T follicular helper cell (primary cell): ENCODE measurements at places on chromosomes 4 and X.

DNA sequence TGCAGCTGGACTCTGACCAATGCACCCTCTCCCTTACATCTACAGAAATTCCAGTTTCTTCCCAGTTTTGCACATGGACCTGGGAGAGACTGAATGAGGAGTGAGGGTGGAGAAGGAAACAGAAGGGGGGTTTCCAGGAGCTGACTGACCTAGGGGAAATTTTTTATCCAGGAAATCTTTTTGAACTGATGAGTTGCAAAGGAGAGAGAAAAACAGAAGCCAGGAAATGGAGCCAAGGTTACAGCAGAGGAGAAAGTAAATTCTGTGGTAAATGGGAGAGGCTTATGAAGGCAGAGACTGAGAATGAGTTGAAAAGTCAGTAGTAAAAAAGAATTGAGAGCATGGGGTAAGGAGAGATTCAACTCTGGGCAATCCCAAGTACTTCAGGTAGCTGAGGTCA is 192.8 kb downstream of the SMIM20 start:
- DNase-seq = no peak

DNA sequence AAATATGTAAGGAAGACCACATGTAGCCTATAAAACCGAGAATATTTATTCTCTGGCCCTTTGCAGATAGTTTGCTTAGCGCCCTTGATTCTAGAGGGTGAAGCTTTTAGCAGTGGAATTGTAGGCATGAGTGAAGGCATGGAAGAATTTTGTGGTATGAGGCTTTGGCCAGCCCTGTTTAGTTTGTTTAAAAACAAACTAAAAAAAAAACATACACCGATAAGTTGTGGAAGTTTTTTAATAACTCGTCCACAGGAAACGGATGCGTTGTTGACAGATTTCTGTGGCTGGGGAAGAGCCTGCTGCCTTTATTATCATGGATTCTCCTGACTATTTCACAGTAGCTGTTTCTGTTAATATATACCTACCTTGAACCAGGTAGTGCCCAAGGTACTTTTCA is 194.7 kb upstream of the LNX1 start:
- DNase-seq = no peak

GRCh38 chrX:153963546-153963945 is 8.1 kb downstream of the HCFC1 start:
- DNase-seq = no peak

DNA sequence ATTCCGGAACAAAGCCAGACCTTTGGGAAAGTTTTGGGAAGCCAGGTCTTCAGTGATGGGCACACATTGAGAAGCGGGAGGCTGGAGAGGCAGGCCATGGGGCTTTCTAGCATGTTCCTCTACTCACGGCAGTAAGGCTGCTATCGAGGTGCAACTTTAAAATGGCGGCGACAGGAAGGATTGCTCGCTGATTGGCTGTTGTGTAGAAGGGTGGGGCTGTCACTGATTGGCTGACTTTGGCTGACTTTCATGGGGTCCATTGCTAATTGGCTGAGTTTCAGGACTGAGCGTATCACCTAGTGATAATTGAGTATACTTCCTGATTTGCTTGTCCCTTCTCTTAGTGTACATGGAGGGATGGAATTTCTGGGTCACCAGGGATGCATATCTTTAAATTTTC is 19.7 kb upstream of the GLOD5 start:
- DNase-seq = no peak

DNA sequence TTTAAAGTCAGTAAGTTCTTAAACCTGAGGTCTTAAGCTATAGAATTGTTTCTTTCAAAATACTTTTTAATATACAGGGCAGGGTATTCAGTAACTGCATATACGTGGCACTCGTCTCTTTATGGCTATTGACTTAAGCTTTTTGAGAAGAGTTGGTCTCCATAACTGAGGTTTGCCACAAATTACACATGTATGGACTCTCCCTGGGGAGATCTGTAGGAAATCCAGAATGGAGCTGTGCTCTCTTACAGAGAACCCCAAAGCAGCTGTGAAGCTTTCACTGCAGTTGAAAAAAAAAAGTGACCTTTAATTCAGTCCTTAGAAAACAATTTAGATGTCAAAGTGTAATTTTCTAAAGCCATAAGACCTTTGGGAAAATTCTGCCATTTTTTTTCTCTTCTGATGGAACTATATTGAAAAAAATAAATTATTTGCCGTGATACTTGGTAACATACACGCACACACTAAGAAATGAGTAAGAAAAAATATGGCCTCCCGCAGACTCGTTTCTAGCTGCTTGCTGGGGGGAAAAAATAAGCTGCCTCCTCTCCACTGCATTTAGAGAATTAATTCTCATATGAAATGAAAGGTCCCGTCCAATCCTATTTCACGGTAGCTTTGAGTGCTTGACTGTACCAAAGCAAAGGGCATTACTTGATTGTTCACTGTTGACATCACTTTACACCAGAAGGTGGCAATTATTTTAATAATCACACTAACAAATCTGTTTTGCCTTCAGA is 159.4 kb upstream of the TENM3 start:
- no peak for DNase-seq

DNA sequence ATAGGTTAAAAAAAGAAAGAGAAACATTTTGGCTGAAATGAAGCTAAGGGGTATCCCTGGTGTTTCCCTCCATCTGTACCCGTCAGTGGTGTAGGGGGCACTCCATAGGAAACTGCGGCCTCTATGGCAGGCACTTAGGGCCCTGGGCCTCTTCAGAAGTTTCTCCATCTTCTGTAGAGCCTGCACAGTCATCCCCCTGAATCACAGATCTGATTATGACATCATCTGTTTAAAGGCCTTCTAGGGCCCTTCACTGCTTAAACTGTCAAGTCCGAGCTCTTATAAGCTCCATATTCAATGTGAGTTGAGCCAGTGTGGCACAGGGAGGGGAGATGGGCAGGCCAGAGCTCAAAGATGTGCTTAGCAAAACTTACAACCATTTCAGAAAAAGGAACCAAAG is 241.3 kb downstream of the NR3C2 start:
- DNase-seq = no peak
